ENCODE measurements at places on chromosomes 1 and 21. TPM values are rescaled to one million over a fixed set of nuclear protein-coding genes. Genes with fewer than 3 reads are reported as not detected.

The TPM3 gene
- total RNA-seq, result 408 TPM

The FABP3 gene
- 0.93 TPM for total RNA-seq

The CYP4A11 gene
- total RNA-seq, result not detected

The OR2T35 gene
- total RNA-seq, result not detected

The TRNP1 gene
- total RNA-seq, result 2.0 TPM

The CFHR3 gene
- total RNA-seq, result 20.9 TPM

All from neural progenitor cell (in vitro differentiated cells).